ENCODE measurements at places on chromosomes 2 and 18. TPM values are rescaled to one million over a fixed set of nuclear protein-coding genes. Genes with fewer than 3 reads are reported as not detected.
A peak's percentile ranks its signal among the peaks of the same experiment; 100 is the strongest.

- H3K36me3 ChIP-seq = no peaks in the 10 kb centered on the region
- no peak overlapping the region for H3K27ac ChIP-seq
- no peaks in the 10 kb centered on the region for H3K4me1 ChIP-seq
- no peaks in the 10 kb centered on the region for H3K27me3 ChIP-seq
- H3K4me3 ChIP-seq = no peak overlapping the region
Observed at GRCh38 chr18:24740829-24741228, 280.4 kb downstream of the HRH4 start.

DNA sequence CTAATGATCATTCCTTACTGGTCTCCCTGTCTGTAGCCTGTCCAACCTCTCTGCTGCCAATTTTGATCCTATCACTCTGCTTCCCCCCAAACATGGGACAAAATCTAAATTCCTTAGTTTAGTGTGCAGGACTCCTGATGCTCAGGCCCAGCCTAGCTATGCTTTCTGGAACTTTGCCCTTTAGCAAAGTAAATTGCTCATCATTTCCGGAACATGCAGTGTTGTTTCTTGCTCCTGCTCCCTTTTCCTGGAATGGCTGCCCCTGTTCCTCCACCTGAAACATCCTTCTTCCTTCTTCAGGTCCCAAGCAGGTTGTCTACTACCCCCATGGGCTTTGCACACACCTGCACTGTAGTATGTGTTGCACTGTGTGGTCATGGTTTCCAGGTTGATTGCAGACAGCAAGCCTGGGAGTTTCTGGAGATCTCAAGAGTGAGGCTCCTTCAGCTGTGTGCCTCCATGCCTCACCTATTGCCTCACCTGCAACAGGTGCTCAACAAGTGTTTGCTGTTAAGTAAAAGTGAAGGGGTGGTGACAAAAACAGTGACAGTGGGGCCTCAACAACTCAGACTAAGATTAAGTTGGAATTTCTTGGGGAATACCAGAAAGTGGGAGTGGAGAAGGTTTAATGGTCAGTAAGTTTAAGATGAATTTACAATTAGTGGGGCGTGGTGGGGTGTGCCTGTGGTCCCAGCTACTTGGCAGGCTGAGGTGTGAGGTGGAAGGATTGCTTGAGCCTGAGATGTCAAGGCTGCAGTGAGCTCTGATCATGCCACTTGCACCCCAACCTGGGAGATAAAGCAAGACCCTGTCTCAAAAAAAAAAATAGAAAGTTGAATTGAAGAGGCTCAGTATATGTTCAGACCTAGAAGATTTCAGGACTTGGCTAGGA lies 120.0 kb downstream of the DNAH6 start:
- no peaks in the 10 kb centered on the region for H3K36me3 ChIP-seq
- no peak for DNase-seq
- no peak overlapping the region for H3K27ac ChIP-seq
- H3K27me3 ChIP-seq = no peaks in the 10 kb centered on the region
- no peak overlapping the region for H3K4me3 ChIP-seq

DNA sequence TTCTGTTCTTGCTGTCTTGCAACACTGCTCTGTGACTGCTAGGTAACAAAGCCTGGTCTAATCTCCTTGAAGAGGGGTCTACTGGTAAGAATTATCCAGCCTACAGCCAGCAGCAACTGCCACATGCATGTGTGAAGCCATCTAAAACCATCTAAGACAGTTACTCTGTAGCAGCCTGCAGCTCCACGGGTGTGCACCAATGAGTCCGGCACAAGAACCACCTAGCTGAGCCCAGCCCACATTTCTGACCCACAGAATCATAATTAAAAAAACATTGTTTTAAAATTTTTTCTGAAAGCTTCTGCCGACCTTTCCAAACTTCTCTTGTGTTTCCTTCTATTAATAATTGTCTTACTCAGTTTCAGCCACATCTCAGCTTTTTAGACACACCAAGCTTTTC lies 102.8 kb downstream of the ZNF385B start:
- H3K36me3 ChIP-seq = no peaks in the 10 kb centered on the region
- H3K4me3 ChIP-seq = no peak overlapping the region
- H3K27ac ChIP-seq = no peak overlapping the region
- DNase-seq = no peak
- H3K4me1 ChIP-seq = no peaks in the 10 kb centered on the region

DNA sequence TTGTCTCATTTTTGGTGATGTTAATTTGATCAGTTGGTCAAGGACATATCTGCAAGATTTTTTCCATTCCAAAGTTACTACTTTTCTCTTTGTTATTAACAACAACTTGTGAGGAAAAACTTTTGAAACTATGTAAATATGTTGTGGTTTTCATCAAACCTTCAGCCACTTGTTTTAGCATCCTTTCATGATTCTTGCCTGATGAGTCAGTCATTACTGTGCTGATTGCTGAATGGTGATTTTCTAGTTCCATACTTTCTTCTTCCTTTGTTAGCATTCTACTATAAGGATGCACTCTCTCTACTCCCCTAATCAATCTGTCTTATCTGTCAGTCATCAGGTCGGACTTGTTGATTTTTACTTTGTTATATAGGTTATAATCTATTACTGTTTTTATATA lies 10.9 kb downstream of the TMEM87B start:
- no peak overlapping the region for H3K4me3 ChIP-seq
- no peaks in the 10 kb centered on the region for H3K27me3 ChIP-seq
- no peak for DNase-seq
- peaks cover 20% of the 10 kb centered on the region for H3K36me3 ChIP-seq
- H3K27ac ChIP-seq = no peak overlapping the region

- no peak overlapping the region for H3K27ac ChIP-seq
- DNase-seq = no peak
- H3K27me3 ChIP-seq = no peaks in the 10 kb centered on the region
- no peak overlapping the region for H3K4me3 ChIP-seq
- H3K4me1 ChIP-seq = no peaks in the 10 kb centered on the region
Observed at GRCh38 chr2:148238561-148238960, 217.7 kb downstream of the MBD5 start.

- H3K27me3 ChIP-seq = no peaks in the 10 kb centered on the region
- no peaks in the 10 kb centered on the region for H3K4me1 ChIP-seq
- DNase-seq = peak; percentile 56
- 0 out of 2 replicates have a peak overlapping the region, but pooled peaks have one; percentile 1 for H3K27ac ChIP-seq
Observed at GRCh38 chr2:230411570-230412370, 4.2 kb upstream of the SP100 start.

AGXT gene
- total RNA-seq = 1.3 TPM

GNAL gene
- total RNA-seq = 2.9 TPM

DNAJC10 gene
- 58.0 TPM for total RNA-seq
